Astrocyte of the hippocampus (primary cell): ENCODE measurements at places on chromosomes 7 and 10.
A peak's percentile ranks its signal among the peaks of the same experiment; 100 is the strongest.

- DNase-seq, result peak; percentile 15
Observed at GRCh38 chr7:30596721-30597120, 2.0 kb downstream of the GARS1 start.

DNA sequence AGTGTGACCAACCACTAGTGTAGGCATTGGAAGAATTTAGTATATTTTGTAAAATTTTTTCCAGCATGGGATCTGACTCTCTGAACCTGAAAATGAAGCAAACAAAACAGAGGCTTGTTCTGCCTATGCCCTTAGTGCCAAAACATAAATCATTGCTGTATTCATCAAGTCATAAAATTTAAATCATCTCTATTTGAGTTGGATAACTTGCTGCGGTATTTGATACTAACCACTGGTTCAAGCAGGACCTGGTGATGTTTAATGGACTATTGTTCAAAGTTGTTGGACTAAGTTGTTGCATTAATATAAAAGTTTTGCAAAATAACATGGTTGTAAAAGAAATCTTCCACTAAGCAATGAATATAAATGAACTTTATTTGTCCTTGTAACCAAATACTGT is 19.8 kb upstream of the RPA3 start:
- no peak for DNase-seq

DNA sequence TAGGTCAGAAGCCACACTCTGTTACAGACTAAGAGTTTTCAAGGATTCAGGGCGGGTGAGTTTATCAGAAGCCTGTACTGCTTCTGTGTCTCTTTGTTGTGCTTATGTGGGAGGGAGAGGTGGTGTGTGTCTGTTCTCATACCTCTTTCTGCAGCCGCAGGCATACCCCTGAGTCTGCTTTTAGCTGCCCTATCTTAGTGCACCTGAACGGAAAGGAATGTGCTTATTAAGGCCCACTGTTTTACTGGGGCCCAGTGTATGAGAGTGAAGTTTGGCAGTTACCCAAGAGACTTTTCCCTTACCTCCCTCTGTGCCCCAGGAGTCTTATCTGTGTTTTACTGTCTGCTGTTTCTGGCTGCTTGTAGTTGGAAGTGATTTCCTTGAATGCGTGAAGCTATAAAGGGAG is 104.3 kb downstream of the TYW1 start:
- peak; percentile 36 for DNase-seq

DNA sequence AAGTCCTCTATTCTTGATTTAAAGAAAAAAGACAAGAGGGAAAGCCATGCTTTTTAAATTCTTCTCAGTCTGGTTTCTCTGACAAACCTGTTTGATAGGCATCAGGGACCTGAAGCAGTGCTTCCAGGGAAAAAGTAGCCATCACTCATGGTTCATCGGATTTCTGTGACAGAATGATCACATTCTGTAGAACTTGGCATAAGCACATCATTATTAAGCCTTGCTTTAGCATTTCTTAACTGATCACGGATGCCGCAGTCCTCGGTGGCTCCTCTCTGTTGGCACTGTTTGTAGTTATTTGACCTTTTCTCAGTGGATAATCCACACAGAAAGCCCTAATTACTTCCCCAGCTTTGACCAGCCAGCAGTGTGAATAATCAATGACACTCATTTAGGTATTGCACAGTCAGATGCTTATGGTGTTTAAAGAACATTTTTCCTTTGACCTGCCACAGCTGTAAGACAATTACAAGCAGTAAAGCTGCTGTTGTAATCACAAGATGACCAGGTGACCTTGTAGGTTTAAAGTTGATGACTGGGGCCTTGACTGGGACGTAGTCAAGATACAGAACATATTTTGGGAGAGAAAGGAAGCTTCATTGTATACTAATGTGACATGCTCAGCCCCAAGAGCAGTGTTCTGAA is 64.4 kb upstream of the SKAP2 start:
- no peak for DNase-seq

DNA sequence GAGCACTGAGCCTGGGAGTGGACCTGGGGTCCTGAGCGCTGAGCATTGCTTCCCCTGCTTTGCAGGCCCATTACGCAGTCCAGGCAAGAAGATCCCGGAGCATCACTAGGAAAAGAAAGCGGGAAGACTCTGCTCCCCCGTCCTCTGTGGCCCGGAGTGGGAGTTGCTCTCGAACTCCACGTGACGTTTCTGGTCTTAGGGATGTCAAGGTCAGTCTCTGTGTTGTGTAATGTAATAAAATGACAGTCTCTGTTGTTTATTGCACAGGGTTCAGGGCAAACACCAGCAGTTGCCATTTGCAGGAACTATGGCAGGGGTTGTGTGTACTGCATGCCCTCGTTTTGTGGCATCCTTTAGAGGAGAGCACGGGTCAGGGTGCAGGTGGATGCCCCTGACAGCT is 10.0 kb downstream of the IDI2 start:
- DNase-seq, result no peak

DNA sequence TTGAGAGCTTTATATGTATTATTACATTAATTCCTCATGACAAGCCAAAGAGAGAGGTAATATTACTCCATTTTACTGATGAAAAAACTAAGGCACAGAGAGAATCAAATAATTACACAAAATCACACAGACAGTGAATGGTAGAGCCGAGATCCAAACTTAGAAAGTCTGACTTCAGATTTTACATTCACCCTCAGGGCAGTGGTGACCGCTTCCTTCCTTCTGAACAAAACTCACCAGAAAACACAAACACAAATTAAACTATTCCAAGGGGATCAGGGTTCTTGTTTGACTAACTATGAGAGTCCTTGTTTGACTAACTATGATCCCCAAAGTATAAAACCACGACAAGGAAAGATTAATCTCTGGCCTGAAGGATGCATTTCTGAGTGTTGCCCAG is 67.9 kb upstream of the PTN start:
- no peak for DNase-seq

GRCh38 chr10:61842755-61843497 is 58.6 kb upstream of the ARID5B start:
- DNase-seq, result peak; percentile 71

GRCh38 chr10:133372507-133372906 is 647 bp downstream of the ECHS1 start:
- no peak for DNase-seq

DNA sequence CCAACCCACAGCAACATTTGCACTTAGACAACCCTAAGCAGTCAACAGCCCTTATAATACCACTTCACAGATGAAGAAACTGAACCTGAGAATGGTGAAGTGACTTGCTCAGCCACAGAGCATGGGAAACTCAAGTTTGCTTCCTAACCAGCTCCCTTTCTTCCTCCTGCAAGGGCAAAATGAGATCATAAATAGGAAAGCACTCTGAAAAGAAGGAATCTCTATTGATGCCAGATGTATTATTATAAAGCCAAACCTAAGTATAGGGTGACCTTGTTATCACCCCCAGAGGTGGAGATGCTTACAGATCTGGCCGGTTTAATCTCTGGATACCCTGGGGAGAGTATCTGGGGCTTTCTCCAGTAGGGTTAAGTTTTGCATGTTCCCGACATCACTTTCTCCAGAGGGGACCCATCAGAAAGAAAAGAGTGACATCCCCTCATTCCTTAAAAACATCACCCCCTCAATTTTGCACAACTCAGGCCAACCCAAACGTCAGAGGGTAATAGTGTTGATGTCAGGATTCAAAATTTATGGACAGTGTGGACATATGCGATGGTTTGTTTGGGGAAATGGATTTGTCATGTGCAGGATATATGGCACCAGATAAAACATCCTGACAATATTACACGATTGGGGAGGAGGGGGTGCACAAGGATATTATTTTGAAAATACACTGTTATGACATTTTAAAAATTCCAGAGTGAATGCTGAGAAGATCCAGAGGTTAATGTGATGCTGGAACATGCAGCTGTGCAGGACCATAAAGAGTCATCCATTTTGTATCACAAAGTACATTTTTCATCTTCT is 24.0 kb upstream of the XPNPEP1 start:
- no peak for DNase-seq

DNA sequence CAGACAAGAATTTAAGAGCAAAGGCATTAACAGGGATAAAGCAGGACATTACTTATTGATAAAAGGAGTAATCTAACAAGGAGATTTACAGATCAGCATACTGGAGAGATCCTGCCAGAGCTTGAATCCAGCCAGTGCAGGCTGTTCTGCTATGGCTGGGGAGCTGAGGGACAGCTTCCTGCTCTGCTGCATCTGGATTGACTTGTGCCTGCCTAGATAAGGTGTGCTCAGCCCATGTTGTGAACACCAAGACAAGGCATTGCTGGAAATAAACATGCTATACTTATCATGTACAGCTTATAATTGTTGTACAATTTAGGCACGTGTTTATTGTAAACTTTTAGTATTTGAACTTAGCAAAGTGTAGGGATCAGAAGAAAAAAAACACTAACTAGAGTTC is 71.7 kb downstream of the HIF1AN start:
- no peak for DNase-seq

GRCh38 chr10:1548596-1548995 is 188.7 kb downstream of the ADARB2 start:
- DNase-seq, result no peak

DNA sequence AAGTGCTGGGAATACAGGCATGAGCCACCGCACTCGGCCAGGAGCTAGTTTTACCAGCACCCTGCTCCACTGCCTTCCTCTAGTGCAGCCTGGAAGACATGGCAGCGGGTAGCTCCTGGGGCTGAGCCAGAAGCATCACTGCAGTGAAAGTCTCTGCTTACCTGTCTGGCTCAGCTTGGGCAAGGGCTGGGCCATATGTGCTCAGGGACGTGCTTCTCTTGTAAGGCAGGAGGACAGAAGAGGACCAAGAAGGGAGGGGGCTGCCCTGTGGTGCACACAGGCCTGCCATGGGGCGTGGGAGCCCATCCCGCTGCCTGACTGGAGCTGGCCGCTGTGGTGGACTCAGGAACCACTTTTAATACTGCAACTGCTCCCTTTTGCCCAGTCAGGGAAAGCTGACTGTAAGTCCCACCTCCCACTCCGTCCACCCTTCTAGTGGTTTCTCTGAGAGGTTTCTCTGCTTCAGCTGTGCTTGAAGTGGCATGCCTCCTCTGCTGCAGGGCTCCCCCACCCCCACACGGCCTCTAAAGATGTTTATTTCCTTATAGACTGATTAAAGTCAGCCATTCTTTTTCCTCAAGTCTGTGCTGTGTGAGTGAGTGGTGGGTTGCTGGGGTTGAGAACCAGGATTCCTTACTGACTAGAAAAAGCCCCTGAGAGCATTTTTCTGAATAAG is 25.3 kb upstream of the C10orf95 start:
- peak; percentile 30 for DNase-seq

DNA sequence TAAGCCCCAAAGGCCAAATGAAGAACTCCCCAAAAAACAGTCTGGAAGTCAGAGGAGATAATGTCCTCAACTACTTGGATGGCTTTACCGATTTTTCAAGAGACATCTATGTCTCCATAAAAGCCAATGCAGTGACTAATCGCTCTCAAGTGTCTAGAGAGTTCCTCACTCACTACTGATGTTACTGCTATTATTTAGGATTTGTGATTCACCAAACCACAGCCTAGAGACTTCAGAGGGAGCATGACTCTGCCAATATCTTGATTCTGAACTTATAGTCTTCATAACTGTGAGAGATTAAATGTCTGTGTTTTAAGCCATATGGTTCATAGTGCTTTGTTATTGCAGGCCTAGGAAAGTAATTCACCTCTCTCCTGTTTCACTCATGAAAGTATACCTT is 160.2 kb downstream of the IPMK start:
- peak; percentile 75 for DNase-seq

GRCh38 chr7:114825423-114825951 is 96.4 kb upstream of the MDFIC start:
- no peak for DNase-seq

- peak; percentile 10 for DNase-seq
Observed at GRCh38 chr7:127251465-127252376, 1.0 kb downstream of the GRM8 start.

DNA sequence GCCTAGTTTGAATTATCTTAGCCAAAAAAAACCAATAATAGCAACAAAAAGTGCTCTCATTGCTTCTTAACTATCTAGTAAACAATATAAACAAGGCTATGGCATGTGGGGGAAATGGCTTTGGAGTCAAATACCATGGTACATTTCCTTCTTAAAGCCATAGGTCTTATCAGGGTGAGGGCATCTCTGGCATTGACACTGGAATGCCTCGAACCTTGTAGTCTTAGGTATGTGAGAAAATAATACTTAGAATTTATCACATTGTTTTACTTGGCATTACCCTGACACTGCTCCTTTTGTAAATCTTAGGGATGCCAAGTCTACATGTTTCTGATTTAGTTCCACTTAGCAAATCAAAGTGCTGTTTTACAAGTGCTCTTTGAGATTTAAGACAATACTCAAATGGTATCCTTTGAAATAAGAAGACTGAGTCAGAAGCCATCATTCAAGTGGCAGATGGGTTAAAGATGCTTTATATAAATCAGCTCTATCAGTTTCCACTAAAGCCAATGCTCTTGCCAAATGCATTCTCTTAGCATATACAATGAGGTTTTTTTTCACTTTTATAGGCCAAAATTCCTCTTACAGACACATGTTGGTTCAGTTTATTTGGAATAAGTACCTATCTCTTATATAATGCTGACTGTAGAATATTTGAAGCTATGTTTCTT is 155.2 kb downstream of the HPSE2 start:
- DNase-seq, result peak; percentile 0

GRCh38 chr10:25159591-25159990 is 15.2 kb upstream of the GPR158 start:
- no peak for DNase-seq

DNA sequence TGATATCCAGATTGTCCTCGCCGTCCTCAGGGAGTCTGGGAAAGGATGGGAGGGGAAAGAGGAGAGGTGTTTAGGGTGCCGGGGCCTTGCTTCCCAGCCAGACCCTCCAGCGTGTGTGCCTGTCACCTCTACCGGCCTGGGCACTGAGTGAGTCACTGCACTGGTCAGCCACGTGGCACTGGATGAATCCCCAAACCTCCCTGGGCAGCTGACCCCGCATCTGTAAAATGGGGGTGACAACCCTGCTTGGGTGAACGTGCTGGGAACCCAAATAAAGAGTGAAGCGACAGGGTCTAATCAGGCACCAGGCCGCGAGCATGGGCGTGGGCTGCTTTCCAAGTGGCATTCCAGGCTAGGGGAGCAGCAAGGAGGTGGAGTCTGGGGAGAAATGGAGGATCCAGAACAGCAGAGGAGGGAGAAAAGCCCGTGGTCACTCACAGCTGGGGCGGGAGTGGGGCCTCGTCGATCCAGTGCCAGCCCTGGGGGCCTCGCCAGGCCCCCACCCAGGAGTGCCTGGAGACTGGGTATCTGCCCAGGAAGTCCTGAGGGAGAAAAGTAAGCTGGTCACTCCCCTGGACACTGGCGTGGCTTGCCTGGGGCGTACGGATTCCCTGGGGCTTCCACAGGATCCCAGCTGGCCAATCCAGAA is 29.7 kb downstream of the KLRG2 start:
- DNase-seq, result peak; percentile 65

DNA sequence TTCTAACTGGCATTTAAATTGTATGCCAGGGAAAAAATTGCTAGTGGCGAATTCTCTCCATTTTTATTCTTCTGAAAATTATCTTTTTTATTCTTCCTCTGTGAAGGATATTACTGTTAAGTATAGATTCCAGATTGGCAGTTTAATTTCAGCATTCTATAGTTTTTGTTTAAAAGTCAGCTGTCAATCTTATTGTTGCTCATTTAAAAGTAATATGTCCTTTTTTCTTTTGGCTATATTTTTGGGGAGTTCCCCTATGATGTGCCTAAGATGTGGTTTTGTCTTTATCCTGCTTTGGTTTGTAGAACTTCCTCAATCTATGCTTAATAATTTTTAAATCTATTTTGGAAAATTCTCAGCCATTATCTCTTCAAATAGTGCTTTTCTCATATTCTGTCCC is 135.9 kb downstream of the ARHGAP12 start:
- DNase-seq, result no peak

- DNase-seq, result no peak
Observed at GRCh38 chr10:131812736-131813604, 87.8 kb upstream of the PPP2R2D start.

- peak; percentile 36 for DNase-seq
Observed at GRCh38 chr7:2688409-2689342, 674 bp downstream of the AMZ1 start.
